ENCODE measurements at places on chromosomes 16 and 17.

DNA sequence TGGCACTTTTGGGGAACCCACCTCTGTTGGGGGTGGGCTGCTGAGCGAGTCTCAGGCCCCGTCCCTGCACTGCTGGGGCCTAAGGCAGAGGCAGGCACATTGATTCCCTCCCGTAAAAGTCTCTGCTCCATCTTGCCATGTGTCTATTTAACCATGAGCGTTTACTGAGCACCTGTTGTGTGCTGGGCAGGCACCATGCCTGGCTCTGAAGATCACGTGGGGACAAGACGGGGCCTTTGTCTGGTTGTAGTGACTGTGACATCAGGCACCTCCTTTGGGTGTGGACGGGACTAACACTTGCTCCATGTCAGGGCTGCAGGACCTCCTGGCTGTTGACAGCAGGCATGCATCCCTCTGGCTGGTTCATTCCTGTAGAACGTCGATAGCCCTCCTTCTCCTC, 204.7 kb upstream of the CIBAR2 start:
- DNase-seq: no peak

- DNase-seq: no peak
Observed at GRCh38 chr16:62954144-62955032, 918.1 kb upstream of the CDH8 start.

- DNase-seq: no peak
Observed at GRCh38 chr16:16059895-16060590, 110.6 kb downstream of the ABCC1 start.

DNA sequence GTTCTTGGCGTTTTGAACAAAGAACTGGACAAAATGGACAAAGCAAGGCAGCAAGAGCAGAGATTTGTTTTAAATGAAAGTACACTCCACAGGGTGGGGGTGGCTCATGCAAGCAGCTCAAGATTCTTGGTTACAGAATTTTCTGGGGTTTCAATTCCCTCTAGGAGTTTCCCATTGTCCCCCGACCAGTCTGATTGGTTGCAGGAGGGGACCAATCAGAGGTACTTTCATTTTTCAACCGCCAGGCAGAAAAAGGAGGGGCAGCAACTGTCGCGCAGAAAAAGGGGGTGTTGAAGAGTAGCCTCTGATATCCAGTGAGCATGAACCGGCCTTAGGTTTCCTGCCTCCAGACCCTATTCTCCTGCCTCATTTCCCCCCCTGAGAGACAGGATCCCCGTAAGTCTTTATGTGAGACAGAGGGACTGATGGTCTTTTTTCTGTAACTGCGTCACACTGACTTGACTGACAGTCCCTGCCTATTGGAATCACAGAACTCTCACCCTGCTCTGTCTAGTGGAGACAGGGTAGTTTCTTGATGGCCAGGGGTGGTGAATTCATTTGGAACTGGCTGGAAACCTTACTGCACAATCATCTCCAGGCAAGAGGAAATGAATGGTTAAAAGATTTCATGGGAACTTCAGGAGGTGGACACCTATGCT, 59.4 kb upstream of the ALOX12 start:
- DNase-seq: peak; percentile 48

DNA sequence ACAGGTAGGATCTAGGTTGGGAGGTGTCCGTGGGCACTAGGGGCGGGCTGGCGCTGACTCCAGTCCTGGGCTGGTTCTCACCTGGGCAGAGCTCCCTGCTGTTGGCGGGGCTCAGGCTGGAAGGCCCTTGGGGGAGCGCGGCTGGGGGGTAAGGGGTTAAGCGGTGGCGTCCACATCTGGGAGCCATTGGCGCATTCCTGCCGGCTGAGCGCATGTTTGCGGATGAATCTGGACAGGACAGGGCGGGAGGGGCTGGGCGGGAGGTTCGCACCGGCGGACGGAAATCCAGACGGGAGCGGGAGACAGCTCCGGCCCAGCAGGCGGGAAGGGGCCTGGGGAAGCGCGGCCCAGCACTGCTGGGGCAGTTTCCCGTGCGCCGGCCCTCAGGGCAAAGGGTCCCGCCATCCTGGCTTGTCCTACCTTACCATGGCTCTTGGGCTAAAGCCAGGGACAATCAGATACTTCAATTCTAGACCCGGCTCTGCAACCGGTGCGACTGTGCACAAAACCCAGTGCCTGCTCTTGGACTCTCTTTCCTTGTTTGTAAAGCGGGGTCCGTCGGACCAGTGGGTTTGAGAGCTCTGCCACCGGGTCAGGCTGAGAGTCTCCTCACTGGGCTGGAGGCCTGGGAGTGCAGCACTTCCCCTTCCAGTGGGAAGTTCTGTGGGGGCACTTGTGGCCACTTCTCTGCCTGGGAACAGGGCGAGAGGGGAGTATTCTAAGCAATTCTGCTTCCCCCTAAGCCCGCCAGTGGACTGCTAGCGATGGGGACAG, 7.8 kb downstream of the RARA start:
- no peak for DNase-seq

DNA sequence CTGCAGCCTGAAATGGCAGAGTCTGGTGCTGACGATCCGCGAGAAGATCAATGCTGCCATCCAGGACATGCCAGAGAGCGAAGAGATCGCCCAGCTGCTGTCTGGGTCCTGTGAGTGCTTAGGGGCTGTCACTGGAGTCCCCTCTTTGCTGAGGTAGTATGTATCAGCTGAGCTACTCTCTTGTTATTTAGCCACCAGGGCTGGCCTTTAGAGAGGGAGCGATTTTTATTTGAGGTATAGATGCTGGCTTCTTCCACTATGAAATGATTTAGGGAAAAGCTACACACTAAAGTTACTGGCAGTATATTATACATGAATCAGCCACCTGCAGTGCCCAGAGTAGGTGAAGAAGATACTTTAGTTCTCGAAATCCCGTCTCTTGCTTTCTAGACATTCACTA, 2.6 kb downstream of the CDK5RAP3 start:
- DNase-seq: no peak

DNA sequence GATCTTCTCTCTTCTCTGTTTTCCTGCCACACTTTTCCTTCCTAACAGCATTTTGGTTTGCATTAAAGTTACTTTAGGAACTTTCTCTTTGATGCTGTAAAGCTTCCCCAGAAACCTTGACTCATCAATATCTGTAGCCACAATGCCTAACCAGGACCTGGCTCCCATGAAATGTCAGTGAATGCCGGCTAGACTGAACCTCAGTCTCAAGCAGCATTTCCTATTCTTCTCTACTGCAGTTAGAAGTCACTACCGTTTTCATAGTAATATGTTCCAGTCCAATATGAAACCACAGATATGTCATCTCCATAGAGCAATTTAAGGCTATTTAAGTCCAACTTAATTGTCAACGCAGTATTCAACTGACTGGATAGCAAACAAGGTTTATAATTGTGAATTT, 28.9 kb downstream of the ITFG1 start:
- DNase-seq: no peak

DNA sequence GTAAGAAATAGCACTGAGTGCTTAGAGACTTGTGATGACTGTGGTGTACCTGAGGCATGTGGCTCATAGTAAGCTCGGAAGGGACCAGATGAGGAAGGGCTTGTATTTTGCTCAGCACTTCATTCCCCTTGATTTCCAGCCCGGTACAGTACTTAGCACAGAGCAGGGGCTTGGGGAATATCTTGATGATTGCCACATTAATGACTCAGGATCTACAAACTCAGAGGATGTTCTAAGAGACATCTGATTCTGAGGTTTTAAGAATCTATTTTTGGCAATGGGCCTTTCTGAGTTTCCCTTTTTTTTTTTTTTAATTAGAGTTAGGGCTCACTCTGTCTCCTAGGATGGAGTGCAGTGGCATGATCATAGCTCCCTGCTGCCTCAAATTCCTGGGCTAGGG, 9.1 kb downstream of the ASPHD1 start:
- DNase-seq: no peak

DNA sequence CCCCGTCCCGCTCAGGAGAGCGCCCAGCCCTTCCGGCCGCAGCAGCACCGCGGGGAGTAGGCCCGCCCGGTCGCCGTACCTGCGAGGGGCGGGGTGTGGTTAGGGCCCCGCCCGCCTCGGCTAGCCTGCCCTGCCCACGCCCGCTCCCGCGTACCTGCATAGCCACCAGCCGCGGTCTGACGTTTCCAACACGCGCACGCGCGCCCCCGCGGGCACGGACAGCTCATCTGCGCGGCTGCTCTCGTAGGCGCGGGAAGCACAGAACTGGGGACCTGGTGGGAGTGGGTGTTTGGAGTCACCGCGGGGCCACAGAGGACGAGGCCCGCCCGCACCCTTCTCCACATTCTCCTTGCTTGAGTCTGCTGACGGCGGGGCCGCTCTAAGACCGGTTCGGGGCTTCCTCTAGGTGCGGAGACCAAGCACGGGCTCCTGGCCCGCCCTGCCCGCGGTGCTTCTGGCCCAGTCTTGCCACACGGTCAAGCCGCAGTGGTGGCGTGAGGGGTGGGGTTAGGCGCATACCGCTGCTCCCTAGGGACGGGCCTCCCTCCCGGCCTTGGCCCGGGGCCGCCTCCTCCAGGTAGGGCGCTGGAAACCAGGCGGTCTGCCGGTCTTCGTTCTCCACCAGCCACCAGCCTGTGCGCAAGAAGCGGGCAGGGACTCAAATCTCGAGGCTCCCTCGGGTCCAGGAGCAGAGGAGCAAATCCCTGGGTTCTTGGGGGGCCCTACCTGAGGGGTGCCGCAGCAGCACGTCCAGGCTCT, 1.8 kb downstream of the NOXO1 start:
- DNase-seq: peak; percentile 46

GRCh38 chr16:6560306-6561100, 772.1 kb upstream of the RBFOX1 start:
- no peak for DNase-seq

DNA sequence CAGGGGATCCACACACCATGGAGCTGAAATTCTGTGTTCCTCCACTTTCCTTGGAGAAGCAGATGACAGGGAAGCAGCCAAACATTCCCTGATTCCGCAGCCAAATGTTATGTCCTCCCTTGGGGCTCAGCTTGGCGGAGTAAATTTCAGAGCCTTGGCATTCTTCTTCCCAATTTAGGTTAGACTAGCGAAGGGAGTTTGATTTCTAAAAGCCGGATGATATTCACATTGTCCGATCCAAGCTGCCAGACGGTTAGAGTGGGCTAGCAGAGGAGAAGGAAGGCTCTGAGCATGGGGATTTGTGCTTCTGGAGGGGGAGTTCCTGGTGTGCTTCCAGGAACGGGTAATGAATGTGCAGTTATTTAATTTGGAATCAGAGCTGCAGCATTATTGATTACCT, 380.4 kb upstream of the EEF2KMT start:
- no peak for DNase-seq

- no peak for DNase-seq
Observed at GRCh38 chr17:72206376-72206775, 85.6 kb downstream of the SOX9 start.

- DNase-seq: no peak
Observed at GRCh38 chr17:58284613-58285421, 4.1 kb upstream of the MPO start.

- DNase-seq: no peak
Observed at GRCh38 chr17:32852811-32853210, 24.1 kb downstream of the MYO1D start.

- DNase-seq: no peak
Observed at GRCh38 chr17:55726440-55726839, 3.8 kb upstream of the TMEM100 start.

- DNase-seq: no peak
Observed at GRCh38 chr16:60586493-60586892, 1449.7 kb downstream of the CDH8 start.

GRCh38 chr17:77613218-77613617, 345.3 kb upstream of the TNRC6C start:
- DNase-seq: no peak

DNA sequence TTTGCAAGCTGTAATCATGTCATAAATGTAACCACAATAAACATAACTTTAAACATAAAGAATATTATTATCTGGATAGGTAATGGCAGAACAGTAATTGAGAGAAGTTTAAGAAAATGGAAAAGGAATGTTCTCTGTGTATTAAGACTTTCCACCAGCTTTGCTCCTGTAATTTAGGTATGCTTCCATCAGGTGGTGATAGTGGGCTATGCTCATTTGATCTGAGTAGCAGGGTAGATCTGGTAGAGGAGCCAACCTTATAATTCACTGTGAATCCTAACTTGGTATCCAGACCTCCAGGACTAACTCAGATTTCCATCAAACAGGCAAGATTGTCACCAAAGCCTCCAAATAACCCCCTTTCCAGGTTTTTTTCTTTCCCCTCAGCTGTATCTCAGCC, 137.9 kb upstream of the ZKSCAN2 start:
- DNase-seq: no peak

- no peak for DNase-seq
Observed at GRCh38 chr17:16941072-16942036, 30.6 kb downstream of the TNFRSF13B start.

GRCh38 chr17:34714475-34715410, 135.4 kb downstream of the TMEM132E start:
- DNase-seq: no peak

GRCh38 chr17:73787076-73788059, 143.1 kb upstream of the SDK2 start:
- no peak for DNase-seq

DNA sequence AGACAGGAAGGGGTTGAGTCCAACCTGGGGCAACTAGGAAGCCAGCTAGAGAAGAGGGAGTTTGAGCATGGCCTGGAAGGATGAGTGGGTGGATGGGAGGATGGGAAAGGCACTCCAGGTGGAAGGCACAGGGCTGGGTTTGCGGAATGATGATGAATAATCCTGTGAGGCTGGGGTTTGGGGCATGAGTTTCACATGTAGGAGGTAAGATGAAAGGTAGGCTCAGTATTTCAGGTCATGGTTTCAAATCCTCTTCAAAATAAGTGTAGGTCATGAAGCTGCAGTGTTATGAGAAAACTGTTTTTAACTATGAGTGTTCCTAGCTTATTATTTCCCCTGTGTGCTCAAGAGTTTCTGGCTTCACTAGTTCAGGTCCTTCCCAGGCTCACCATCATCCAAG, 130.3 kb downstream of the SKAP1 start:
- no peak for DNase-seq

DNA sequence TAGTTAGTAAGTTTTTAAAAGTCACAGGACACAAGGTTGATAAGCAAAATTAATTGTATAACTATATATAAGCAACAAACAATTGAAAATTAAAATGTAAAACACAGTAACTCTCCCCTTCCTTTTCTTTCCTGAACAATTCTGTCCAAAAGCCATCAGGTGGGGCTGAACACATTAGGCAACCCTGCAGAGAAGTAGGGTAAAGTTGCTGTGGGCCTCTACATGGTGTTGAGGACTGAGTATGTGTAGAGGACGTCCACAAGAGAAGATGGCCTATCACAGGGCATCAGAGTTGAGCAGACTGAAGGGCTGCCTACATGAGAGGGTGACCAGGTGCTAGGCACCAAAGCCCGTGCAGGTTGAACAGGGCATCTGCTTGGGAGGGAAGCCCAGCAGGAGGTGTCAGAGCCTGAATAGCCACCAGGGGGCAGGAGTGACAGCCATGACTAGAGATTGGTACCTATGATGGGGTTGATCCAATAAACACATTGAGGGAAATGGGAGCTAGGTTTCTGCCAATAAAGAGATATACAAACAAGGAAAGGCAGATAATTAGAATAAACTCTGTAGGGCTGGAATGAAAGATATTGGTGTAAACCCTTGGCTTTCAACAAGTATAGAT, 415.1 kb downstream of the NPIPA8 start:
- DNase-seq: peak; percentile 56

DNA sequence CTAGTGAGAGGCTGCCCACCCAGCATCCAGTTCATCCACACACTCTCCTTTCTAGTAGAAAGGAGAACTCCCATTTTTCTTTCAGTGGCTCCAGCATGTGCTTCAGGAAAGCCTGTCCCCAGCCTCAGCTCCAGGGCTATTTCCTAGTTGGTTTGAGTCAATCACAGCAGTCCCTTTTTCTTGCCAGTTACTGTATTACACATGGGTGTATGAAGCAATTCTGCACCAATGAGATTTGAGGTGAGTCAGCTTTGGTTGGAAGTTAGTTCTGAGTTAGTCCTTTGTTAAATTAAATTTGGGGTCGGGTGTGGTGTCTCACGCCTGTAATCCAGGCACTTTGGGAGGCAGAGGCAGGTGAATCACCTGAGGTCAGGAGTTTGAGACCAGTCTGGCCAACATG, 24.8 kb downstream of the RAD51D start:
- no peak for DNase-seq

Measured in CD4-positive, alpha-beta T cell treated with Interleukin-17A for 1 hour (primary cell).